ENCODE measurements at places on chromosomes 4 and X.

- DNase-seq, result no peak
Measured at GRCh38 chr4:40570348-40571077, 59.2 kb downstream of the RBM47 start.

GRCh38 chr4:188958346-188958745, 819.1 kb downstream of the TRIML1 start:
- no peak for DNase-seq

DNA sequence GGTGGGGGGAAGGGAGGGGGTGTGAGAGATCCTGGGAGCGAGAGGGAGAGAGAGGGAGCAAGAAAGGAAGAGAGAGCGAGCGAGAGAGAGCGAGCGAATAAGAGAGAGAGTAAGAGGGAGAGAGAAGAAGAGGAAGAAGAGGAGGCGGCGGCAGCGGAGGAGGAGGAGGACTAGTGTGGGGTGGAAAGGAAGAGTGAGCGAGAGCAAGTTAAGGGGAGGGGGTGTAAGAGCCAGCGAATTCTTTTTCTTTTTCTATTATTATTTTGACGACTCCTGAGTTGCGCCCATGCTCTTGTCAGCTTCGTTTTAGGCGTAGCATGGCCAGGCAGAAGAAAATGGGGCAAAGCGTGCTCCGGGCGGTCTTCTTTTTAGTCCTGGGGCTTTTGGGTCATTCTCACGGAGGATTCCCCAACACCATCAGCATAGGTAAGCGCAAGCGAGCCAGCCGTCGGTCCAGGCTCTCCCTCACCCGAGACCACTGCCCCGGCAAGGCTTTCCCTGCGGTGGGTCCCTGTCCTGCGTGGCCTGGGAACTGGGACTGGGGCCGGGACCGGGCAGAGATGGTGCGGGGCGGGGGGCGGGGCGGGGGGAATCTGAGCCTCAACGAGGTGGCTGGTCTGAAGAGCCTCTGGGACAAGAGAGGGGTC, at the start of gene GRIA3:
GRIA3 (plus strand) TSS at position 60 of the 647 bp plus-strand sequence; CDS start at position 318, 258 bp downstream.
- no peak for DNase-seq

DNA sequence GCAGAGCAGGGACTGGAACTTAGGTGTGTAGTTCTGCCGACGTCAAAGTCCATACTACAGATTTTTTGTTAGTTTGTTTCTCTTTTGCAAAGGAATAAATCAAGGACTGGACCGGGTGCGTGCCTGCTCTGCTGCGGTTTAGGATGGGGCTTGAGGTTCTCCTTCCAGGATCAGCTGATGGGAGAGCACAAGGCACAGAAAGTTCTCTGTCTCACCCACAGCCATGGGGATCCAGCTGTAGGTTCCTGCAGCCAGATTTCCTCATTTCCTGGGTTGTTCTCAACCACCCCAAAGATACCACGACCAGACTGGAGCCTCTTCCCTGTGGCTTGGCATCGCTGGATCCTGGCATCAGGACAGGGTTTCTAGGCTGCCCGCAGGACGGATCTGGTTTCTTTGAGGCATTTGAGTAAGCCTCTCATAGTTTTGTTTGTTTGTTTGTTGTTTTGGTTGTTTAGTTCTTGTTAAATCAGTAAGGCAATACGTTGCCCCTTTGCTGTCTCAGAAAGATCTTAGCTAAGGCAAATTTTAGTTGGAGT, 789 bp upstream of the SRPX start:
- DNase-seq, result no peak

- DNase-seq, result no peak
Measured at GRCh38 chrX:42460706-42461105, 317.3 kb downstream of the PPP1R2C start.

DNA sequence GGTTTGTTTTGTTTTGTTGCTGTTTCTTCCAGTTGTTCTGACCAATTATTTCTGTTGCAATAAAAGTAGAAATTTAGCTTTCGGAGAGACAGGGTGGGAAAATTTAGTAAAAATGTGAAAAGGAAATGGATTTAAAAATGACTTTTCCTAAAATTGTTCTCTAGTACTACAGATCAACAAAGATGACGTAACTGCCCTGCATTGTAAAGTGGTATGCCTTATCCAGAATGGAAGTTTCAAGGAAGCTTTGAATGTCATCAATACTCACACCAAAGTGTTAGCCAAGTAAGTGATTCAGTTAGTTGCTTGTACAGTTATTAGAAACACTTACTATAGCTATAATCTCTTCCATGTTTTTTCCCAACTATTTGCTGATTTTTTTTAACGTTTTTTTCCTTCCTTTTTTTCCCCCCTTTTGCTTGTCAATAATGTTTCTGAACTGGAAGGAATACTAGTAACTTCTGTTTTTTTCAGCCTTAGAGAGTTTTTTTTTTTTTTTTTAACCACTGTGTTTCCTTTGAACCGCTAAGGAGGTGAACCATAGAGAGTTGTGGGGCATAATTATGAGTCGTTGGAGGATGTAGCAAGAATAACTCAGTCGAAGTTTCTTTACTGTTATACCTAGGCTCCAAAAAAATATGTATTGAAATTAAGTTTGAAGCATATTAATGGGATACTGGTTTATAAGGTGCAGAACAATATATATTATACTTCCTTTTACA, 2.2 kb downstream of the SRP72 start:
- DNase-seq, result no peak

- DNase-seq, result no peak
Measured at GRCh38 chr4:46385946-46386345, 4.0 kb downstream of the GABRA2 start.

DNA sequence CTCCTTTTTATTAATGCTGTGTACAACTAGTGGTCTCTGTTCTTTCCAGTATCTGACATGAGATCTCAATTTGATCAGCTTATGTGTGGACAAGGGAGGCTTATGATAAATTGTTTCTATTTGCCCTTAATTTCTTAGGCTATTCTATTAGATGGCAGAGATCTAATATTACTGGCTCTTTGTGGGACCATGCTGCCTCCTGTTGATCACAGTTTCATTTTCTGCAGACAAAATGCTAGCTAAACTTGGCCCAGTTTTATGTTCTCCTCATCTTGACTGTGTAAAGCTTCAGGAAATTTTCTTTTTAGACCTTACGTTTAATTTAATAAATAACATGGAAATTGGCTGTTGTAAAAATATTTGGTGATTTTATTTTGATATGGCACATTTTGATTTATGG, 627.1 kb upstream of the AADAT start:
- no peak for DNase-seq

DNA sequence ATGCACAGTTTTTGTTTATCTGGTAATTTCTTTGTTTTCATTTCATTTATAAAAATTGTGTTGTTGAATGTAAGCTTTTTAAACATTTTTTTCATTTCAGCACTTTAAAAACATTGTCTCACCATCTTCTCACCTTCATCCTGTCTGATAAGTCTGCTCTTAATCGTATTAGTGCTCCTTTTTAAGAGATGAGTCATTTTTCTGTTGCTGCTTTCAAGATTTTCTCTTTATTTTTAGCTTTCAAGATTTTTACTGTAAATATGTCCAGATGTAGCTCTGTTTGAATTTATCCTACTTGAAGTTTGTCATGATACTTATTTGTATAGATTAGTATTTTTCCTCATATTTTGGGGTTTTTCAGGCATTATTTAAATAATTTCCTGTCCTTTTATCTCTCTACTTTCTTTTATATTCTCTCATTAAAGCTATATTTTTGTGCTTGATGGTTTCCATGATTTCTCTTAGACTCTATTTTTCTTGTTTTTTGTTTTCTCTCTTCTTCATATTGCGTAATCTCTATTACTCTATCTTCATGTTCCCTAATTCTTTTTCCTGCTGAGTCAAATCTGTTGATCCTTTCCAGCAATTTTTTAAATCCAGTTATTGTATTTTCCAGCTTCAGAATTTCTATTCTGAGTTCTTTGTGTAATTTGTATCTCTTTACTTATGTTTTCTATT, 1400.4 kb upstream of the PCDH7 start:
- DNase-seq, result no peak

DNA sequence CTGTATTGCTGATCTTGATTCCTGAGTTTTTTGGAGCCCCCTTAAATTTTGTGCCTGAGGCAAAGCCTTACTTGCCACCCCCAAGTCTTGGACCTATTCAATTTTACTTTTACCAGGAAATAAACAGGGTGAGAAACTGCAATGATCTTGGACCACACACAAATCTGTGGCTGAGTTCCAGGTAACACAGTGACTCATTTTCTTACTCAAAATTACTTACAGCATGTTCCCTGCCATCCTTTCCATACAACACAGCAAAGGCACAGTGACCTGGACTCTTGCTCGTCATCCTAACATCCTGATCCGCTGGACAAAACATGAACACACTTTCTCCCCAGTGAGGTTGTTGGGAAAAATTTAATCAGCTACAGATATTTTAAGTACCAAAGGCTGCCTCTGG, 60.7 kb upstream of the S100G start:
- no peak for DNase-seq

GRCh38 chrX:135347381-135348016, 38.2 kb downstream of the ETDC start:
- no peak for DNase-seq

GRCh38 chrX:49116076-49116475, 7.5 kb downstream of the GPKOW start:
- no peak for DNase-seq

GRCh38 chr4:141416219-141416618, 195.5 kb downstream of the ZNF330 start:
- DNase-seq, result no peak

DNA sequence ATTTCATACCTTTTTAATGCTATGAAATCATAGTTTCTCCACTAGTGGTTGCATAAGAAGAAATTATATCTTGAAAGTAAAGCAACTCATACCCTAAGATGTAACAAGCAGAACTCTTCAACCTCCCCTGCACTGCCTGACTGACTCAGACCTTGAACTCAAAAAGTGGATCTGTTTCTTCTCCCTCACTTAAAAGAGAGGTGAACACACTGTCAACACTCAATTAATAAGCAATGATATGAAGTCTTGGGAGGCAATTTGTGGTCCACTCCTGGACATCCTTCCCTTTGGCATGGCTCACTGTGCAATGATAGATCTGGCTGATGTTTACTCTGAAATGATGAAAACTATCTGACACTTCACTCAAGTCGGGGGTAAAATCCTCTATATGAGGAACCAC, 282.0 kb upstream of the DKK2 start:
- no peak for DNase-seq

GRCh38 chrX:77009691-77010090, 437.5 kb upstream of the FGF16 start:
- DNase-seq, result no peak

DNA sequence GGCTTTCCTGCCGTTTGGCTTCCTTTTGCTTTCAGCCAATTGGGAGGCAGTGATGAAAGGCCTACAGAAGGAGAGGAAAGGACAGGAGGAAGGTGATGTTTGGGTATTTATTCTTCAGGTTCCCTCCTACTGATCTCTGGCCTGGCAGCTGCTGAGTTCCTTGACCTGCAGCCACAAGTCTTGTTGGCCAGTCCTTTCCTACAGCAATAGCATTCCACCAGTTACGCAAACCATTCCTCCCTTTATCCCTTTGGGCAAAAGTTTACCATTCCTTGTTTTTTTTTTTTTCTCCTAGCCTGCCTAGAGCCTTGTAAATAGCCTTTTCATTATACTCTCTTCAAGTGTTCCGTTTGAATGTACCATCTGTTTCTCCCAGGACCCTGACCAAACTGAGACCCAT, 198.1 kb upstream of the FTHL17 start:
- no peak for DNase-seq

- no peak for DNase-seq
Measured at GRCh38 chrX:40154853-40155588, 57.3 kb upstream of the BCOR start.

DNA sequence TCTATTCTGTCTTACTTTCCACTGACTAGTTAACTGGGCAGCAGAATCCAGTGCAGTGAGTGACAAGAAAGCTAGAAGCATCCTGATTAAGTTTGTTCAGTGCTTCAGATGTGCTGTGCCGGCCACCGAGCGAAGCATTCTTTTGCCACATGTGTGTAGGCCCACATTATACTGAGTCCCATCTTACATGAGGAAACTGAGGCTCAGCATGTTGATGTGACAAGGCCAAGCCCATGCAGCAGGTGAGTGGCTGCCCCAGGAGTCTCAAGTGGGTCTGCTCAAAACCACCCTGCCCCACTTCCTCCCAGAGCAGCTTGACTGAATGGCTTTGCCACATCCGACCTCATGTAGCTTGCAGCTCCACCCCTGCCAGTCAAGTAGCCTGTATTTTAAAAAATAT, 50.5 kb downstream of the RHOH start:
- DNase-seq, result no peak

GRCh38 chr4:33411182-33411581, 2691.0 kb downstream of the PCDH7 start:
- DNase-seq, result no peak

DNA sequence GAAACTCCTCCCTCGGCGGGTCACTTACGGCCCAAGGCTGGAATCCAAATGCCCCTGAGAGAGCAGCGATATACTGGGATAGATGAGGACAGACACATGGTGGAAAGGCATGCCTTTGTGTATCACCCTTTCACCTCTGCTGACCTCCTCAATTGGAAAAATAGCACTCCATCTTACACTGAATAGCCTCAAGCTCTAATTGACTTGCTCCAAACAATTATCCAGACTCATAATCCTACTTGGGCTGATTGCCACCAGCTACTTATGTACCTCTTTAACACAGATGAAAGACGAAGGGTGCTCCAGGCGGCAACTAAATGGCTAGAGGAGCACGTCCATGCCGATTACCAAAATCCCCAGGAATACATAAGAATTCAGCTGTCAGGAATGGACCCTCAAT, 1142.2 kb downstream of the ARAP2 start:
- no peak for DNase-seq
